OCI-LY7 (cell line): ENCODE measurements at places on chromosomes 11 and 22.

- no peak for DNase-seq
Observed at GRCh38 chr11:117629891-117630538, 167.0 kb downstream of the DSCAML1 start.

DNA sequence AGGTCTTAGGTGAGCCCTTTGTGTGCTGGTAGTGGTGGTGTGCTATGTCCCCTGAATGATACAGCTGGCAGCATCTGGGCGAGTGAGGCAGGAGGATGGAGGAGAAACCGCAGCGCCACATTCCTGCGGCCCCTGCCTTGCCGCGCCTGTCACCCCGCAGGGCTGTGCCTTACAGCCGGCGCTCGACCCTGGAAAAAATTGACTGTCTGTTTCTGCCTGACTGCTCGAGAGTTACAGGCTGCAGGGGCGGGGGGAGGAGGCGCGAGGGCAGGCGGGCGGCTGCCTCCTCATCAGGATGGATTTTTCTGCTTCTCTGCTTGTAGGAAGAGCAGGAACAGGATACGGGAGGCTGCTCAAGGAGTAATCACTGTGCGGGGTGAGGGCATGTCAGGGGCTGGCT, 443.4 kb downstream of the MIAT start:
- DNase-seq, result no peak

DNA sequence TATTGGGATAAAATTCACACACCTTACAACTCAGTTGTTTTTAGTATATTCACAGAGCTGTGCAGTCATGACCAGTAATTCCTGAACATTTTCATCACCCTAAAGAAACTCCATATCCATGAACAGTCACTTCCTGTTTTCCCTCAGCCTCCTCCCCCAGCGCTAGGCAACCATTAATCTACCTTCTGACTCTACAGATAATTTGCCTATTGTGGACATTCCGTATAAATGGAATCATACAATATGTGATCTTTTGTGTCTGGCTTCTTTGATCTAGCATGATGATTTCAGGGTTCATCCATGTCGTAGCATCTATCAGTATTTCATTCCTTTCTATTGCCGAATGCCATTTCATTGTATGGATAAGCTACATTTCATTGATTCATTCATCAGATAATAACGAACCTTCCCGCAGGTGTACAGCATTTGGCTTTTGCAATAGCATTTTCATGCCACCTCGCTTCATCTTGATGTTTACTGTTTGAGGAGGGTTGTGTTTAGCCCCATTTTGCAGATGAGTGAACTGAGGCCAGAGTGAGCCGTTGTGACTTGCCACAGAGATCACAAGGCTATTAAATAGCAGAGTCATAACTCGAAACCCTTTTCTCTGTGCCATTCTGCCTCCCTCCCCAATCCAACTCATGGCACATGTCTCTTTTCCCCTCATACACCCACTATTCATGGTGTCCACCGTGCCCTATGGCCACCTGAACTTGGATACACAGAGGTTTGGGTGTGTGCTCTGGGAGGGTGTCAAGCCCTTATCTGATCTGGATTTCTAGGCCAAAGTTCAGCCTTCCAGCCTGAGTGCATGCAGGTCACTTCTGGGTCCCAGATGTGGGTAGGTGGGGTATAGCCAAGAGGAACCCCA, 11.1 kb upstream of the MYH9 start:
- DNase-seq, result no peak

DNA sequence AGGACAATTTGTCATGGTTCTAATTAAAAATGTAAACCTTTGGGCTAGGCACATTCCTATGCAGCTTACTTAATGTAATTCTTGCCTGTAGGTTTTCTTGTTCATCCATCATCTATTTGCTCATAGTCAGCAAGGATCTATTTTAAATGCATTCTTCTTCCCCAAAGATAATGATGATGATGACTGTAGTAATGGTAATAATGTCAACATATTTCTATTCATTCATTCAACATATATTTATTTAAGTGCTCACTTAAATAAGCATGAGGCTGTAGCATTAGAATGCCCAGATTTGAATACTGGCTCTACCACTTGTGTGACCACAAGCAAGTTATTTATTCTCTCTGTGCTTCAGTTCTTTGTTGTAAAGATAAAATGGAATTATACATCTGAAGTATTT, 169.6 kb upstream of the SYN3 start:
- no peak for DNase-seq

DNA sequence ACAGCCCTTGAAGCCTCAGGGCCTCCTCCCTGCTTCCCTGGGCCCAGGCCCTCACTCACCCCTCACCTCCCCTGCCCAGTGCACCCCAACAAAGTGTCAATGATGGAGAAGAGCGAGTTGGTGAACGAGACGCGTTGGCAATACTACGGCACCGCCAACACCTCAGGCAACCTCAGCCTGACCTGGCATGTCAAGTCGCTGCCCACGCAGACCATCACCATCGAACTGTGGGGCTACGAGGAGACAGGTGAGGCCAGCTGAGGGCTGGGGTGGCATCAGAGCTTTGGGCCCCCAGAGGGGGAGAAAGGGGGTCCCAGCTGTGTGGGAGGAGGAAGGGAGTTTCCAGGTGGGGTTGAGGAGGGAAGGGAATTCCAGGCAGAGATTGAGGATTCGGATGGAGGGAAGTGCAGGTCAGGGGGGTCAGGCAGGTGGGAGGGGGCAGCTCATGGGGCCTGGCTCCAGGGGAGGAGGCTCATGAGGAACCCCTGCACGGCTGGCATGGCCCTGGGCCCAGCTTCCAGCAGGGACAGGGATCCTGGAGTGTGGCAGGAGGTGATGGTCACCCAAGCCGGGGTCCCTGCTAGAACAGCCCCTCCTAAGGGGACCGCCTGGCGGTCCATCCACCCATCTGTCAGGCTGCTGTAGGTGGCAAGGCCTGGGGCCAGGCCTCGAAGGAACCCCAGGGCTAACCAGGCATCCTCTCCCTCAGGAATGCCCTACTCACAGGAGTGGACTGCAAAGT, 2.9 kb downstream of the SUSD2 start:
- DNase-seq, result no peak

GRCh38 chr11:2401436-2401984, 960 bp downstream of the TSSC4 start:
- peak; percentile 39 for DNase-seq

DNA sequence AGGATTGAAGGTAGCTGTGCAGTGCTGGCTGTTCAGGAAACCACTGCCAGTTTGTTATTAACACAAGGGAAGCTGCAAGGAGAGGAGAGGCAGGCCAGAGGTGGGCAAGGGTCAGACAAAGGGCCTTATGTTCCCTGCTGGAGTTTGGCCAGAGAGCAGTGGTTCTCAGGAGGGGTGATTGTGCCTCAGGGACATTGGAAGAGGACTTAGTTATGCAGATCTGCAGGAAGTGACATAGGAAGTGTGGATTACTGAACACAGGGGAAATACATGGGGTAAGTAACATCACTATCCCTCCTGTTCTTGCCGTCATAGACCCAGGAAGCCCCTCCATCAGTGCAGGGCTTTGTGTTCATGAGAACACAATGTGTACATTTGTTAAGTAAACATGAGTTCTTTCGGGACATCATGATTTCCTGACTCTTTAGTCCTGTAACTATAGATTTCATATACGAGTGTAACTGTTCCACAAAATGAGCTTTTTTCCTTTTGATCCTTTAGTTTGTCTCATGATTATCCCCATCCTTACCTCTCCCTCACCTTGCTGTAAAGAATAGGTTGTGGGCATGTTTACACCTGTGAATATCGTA, 5.9 kb downstream of the SRRD start:
- no peak for DNase-seq

GRCh38 chr11:20158597-20159257, 1.5 kb downstream of the DBX1 start:
- DNase-seq, result no peak

DNA sequence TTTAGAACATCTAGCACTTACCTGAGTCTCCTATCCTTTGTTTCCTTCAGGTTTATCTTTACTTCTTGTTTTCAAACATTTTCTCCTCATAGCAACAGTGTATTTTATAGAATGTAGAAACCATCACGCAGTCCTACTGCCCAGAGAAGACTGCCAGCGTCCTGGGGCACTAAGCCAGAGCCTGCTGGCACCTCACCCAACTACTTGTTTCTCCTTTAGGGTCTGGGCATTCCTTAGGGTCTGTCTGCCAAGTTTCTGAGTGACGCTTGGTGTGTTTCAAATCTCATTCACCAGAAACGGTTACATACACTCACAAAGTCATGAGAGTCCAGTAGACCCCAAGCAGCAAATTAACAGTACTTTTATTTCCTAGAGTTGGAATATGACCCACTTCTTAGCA, 49.6 kb upstream of the SLC25A1 start:
- no peak for DNase-seq

GRCh38 chr22:48607901-48608662, 1219.6 kb downstream of the BRD1 start:
- no peak for DNase-seq

GRCh38 chr11:11972730-11973341, 35.6 kb downstream of the DKK3 start:
- DNase-seq, result no peak

DNA sequence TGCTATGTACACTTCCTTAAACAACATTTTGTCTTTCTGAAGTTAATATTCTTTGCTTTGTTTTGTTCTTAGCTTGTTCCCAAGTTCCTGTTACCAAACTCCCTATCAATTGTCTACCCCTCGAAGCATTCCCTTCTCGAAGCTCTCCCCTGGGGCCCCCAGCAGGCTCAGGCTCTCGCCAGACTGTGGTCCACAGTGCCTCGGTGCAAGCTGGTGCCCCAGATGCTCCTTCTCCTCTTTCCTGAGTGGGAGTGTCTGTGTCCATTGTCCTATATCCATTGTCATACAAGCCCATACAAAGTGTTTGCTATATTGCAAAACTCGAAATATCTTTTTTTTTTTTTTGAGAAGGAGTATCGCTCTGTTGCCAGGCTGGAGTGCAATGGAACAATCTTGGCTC, 51.7 kb upstream of the RTL6 start:
- no peak for DNase-seq

GRCh38 chr22:19962909-19963806, 21.5 kb upstream of the TXNRD2 start:
- DNase-seq, result no peak

DNA sequence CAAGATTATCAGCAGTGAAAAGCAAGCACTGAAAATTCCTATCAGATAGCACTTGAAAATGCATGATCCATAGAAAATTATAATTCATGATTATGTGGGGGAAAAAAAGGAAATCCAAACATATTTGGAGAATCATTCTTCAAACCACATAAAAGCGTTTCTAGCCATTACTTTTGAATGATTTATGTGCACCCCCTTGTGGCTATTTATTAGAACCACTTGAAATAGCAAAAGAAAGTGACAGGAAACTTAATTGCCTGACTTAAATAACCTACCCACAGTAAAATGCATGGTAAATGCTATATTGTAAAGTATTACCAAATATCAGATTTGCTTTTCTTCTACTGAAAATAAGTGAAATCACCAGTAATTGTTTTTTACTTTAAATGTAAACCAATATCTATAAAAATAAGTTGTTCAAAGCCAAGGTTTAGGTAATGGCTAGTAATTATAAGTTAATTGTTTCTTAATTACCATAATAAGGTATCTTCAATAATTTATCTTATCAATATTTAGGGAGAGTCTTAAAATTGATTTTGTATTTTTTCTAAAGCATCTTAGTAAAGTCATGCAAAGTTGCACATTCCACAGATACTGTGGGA, 168.5 kb downstream of the ARHGAP42 start:
- peak; percentile 39 for DNase-seq

DNA sequence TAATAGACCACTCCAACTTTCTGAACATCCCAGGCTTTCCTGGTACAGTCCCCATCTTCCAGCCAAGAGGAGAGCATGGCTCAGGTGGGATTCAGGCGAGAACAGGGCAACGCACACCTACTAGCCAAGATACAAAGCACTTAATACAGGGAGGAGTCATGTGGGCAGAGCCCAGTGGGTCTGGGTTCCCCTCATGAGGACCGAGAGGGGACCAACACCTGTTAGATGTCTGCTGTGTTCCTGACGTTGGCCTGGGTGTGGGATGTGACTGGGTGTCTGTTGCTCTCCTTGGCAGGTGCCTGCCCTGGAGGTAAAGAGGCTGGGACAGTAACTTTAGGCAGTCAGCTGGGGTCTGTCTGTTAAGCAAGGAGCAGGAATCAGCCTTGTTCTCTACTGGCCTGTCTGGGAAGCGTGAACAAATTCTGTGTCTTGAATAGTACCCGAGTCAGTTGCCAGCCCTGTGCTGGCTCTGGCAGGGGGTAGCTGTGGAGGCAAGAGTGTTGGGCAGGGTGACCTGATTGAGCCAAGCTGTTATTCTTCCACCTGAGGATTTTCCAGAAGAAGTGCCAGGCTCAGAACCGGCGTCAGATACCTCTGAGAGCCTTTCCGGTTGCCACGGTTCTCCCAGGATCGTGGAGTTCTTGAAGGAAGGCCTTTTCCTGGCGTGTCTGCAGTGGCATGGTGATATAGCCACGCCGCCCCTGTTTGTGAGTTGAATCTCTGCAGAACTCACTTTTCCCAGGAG, 56.3 kb downstream of the BCR start:
- no peak for DNase-seq

DNA sequence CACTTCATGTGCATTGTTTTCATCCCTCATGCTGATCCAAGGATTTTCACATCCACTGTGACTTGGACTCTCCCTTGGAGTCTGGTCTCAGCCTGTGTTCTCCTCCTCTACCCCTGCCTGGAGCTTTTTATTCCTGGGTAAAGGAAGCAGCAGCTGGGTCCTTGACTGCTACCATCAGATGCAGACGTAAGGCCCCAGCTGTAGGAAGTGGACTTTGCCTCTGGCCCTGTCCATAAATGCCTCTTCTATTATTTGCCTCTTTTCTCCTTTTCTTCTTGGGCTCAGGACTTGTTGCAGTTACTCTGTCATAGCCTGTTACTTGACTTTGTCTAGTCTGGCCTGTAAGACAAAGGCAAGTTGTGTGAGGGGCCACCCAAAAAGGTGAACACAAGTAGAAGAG, 303.8 kb downstream of the NXPE2 start:
- no peak for DNase-seq

- DNase-seq, result no peak
Observed at GRCh38 chr11:132772703-132773545, 759.4 kb downstream of the OPCML start.

- peak; percentile 61 for DNase-seq
Observed at GRCh38 chr22:18156878-18157713, 7.1 kb downstream of the USP18 start.

DNA sequence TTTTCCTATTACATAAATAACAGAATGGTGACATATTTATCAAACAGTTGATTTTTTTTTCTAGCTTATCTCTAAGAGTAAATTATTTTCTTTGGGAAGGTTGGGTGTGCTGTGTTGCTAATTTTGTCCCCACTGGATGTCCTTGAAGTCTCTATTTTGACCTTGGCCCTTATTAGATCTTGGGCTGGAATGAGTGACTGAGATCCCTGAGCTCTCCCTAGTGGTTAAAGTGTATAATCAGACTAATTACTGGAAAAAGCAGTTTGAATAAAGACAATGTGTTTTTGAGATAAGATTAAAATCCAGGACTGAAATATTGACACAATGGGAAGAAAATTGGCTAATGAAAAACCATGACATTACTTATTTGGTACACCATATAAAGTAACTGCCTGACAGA, 56.1 kb downstream of the AASDHPPT start:
- DNase-seq, result peak; percentile 5
